Stimulated activated CD4-positive, alpha-beta T cell treated with anti-CD3 and anti-CD28 coated beads, TNF-alpha, amount 100 ng/mL, for 4 hours (primary cell): ENCODE measurements at places on chromosomes 4 and X.

GRCh38 chrX:35617836-35618235 lies 180.3 kb upstream of the MAGEB16 start:
- DNase-seq, result no peak

DNA sequence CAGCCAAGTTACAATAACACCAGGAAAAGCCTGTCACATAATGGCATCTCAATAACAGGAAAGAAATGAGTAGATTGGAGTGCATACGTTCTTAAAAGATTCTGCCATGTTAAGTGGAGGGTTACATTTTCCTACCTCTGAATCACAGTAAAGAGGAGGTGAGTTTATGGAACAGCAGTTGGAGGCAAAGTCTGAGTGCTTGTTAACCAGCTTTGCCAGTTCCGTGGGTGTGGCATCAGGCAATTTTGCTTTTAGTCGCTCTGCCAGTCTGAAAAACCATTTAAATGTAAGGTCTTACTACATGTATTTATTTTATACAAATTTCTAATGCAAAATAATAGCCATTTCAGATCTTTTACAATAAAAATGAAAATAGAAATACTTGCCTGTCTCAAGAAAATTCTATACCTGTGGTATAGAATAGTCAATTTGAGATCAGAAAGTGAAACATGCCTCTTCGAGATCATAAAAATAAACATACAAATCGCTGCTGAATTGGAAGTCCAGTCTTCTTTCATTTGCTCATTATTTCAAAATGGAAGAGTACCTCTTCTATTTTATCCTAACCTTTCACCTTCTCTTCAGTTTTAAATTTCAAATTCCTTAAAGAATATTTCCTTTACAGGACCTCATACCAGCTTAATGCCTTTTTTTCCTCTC lies 31.4 kb downstream of the GC start:
- DNase-seq, result no peak

GRCh38 chrX:39841604-39842003 lies 256.2 kb downstream of the BCOR start:
- no peak for DNase-seq

DNA sequence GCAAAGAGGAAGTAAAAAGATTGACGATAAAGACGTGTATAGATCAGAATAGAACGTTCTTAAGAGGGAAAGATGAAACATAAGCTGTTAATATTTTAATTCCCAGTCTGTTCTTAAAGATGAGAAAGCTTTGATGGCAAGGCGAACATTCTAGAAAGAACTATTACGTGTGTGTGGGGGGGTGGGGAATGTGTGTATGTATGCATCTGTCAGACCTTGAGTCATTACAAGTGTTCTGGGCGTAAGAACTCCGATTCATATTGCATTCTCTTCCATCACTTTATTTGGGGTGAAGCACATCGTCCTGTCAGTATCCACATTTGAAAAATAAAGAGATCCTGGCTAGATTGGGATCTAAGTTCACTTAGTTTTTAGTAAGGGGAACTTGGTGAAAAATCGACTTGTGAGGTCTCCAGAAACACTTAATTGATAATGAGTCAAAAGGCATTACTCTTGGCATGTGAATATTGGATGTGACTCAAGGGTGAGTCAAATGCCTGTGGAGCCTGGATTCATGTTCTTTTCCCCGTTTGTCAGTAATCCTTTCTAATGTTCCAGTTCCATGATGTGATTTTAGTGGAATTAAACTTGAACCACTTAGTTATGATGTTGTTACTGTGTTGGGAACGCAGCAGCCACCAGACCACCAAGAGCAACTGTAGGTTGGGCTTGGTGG lies 3.1 kb downstream of the SMS start:
- DNase-seq, result no peak

DNA sequence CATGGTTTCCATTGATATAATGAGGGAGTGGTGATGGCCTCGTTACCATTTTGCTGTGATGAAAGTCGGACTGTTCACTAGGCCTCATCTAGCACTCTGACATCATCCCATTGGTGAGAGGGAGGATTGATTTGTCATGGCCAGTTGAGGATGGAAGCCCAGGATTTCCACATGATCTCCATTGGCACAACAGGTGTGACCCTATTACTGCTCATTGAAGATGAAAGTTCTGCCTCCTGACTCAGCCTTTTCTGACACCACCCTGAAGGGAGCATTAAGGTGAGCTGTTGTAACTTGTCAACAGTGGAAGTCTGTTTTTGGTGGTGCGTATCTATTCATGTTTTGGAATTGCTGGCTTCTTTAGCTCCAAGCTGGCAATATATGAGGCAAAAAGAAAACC lies 144.2 kb downstream of the PABPC4L start:
- no peak for DNase-seq

- no peak for DNase-seq
Observed at GRCh38 chr4:62470020-62470419, 1269.9 kb downstream of the ADGRL3 start.

DNA sequence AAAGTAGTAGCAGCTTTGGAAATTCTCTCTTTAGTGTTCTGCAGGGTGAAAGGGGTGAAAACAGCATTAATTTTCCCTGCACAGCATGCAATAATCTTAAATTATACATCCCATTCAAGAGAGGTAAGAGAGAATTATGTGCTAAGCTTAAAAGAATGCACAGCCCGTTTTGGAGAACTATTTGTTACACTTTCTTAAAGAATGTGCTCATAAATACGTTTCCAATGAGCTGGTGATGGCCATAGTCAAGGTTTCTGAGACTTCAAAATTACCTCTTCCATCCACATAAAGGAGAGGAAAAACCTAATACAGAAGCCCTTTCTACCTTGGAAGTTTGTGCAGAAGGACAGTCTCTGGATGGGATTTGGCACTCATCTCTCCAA lies 766.7 kb upstream of the TENM3 start:
- DNase-seq, result no peak

GRCh38 chr4:41396214-41396613 lies 139.5 kb downstream of the UCHL1 start:
- no peak for DNase-seq

DNA sequence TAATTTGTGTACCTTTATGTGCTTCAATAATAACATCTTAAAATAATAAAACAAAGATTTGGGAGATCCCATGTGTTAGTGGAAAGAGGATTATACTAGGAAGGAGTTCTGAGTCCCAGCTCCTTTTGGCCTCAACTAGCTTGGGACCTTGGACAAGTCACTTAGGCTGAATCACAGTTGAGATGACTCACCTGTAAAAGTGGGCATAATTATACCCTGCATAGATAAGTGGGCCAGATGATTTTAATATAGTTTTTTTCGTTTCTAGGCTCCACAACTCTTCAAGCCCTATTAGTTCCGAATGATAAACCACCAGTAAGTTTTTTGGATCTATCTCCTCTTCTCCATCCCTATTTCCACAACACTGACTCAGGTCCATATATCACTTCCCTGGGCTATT lies 131.8 kb downstream of the ENOX2 start:
- DNase-seq, result no peak

- no peak for DNase-seq
Observed at GRCh38 chr4:123379392-123379791, 17.2 kb upstream of the SPRY1 start.

DNA sequence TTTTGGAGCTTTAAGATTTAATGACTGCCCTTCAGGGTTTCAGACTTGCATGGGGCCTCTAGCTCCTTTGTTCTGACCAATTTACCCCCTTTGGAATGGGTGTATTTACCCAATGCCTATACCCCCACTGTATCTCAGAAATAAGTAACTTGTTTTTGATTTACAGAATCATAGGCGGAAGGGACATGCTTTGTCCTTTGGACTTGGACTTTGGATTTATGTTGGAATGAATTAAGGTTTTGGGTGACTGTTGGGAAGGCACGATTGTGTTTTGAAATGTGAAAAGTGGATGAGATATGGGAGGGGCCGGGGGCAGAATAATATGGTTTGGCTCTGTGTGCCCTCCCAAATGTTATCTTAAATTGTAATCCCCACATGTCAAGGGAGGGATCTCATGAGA lies 1824.7 kb downstream of the PCDH7 start:
- DNase-seq, result no peak

GRCh38 chrX:68115371-68115770 lies 317.9 kb downstream of the OPHN1 start:
- DNase-seq, result no peak

GRCh38 chr4:74615411-74615810 lies 170.5 kb downstream of the AREG start:
- DNase-seq, result no peak

DNA sequence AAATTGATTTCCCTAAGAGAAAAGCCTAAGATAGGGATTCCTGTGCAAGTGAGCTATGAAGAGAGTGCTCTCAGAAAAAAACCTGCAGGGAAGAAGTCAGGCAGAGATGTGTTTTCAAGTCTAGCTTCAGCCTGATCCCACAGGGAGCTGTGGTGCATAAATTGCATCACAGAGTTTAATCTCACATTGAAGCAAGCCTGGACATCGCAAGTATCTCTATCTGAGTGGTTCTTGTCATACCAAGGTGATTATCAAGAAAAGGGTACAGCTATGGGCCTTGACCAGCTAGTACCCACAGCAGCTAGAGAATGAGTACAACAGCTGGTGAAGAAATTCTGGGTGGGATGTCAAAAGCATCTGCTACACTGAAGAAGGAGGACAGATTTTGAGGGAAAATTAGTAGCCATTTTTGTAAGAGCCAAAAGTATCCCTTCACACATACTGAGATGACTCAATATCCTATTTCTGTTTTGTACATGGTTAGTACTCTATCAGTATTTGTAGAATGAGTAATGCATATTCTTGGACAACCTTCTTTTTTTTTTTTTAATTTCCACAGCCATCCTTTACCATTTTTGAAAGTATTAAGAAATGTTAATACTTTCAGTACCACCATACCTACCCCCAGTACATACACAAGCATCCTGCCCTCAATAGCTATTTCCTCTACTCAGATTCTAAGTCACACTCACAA lies 708.9 kb downstream of the IL1RAPL1 start:
- no peak for DNase-seq

- DNase-seq, result no peak
Observed at GRCh38 chr4:1532549-1533395, 126.5 kb upstream of the NKX1-1 start.

GRCh38 chr4:122224348-122224747 lies 72.2 kb downstream of the BLTP1 start:
- DNase-seq, result no peak

DNA sequence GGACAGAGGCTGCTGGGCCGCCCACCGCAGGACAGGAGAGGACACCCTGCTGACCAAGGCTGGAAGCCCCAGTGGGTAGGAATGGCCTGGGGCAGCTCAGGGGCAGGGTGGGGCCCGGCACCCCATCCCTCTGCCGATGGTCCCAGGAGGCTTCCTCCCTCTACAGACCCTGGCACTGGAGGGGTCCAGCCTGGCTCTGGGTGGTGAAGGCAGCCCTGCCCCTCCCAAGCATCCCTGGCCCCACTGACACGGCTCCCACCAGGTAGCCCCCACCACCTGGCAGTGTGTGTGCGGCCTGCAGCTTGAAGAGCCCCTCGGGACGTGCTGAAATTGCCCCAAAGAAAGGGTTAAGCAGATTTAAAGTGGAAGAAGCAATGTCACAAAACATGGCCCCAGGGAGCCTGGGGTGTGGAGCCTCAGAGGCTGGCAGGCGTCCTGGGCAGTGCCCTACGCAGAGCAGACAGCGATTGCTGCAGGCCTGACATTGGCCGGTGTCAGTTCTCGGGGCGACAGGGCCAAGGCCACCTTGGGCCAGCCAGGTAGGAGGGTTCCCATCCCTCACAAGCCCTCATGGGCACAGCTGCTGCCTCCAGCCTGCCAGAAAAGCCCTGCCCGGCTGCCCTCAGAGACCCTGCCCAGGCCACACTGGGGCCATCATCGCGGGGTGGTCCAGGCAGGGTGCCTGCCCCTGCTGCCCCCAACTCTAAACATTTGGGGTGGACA lies 80.5 kb downstream of the FAM53A start:
- DNase-seq, result no peak

DNA sequence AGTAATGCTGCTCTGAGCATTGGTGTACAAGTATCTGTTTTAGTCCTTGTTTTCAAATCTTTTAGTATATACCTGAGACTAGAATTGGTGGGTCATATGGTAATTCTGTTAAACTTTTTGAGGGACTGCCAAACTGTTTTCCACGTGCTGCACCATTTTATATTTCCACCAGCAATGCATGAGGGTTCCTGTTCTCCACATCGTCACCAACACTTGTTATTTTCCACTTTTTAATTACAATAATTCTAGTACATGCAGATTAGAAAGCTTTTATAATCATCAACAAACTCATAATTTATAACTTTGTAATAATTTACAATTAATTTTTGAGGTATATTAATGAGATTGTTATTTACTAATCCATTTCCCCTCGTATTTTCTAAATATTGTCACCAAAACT lies 79.4 kb downstream of the CEP135 start:
- DNase-seq, result no peak

GRCh38 chr4:14076776-14077175 lies 449.3 kb upstream of the BOD1L1 start:
- DNase-seq, result no peak

GRCh38 chr4:72442147-72442546 lies 126.9 kb downstream of the ADAMTS3 start:
- DNase-seq, result no peak

GRCh38 chr4:74770226-74770910 lies 24.0 kb downstream of the BTC start:
- DNase-seq, result no peak

- no peak for DNase-seq
Observed at GRCh38 chr4:87092389-87093141, 127.9 kb downstream of the KLHL8 start.

DNA sequence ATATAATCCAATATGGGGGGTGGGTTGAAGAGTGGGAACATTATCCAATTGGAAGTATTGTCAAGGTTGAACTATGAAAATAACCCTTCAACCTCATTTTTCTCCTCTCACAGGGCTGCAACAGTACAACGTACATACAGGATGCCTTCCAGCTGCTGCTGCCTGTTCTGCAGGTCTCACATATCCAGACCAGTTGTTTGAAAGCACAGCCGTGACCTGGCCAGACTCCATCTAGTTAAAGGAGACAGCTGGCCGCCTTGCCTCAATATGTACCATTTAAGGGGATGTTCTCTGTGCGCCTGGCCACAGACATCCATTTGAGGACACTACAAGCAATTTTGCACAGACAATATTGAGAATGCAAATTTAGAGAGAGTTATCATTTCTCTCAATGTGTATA lies 75.7 kb downstream of the FAM114A1 start:
- DNase-seq, result no peak

GRCh38 chr4:26032142-26032541 lies 118.1 kb downstream of the SMIM20 start:
- no peak for DNase-seq

DNA sequence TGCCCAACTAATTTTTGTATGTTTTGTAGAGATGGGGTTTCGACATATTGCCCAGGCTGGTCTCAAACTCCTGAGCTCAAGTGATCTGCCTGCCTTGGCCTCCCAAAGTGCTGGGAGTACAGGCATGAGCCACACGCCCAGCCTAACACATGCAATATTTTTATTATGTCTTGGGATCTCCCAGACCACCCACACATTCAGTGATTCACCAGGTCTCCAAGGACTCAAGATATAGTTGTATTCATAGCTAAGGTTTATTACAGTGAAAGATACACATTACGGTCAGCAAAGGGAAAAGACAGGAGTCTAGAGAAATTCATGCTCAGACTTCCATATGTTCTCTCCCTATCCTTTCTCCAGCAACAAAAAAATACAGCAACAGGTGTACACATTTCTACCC lies 25.5 kb upstream of the FAM120C start:
- no peak for DNase-seq
